Upper lobe of left lung (tissue), 6 donors: ENCODE measurements at places on chromosomes 4 and X. TPM values are rescaled to one million over a fixed set of nuclear protein-coding genes. Genes with fewer than 3 reads are reported as not detected.

Gene PABPC1L2B
- not detected for total RNA-seq

Gene MED12
- 36.4 TPM for total RNA-seq

Gene MYL5
- 22.3 TPM for total RNA-seq

- peak; percentile 49 for DNase-seq
These were observed at the start of gene WAS for GRCh38 chrX:48683411-48683982. Gene WAS, plus strand, starts transcription at chrX:48683799. Its CDS starts 55 bp downstream, at chrX:48683854.

Gene COL4A6
- total RNA-seq = 0.52 TPM

Gene ZNF711
- 0.49 TPM for total RNA-seq

- DNase-seq = no peak
These were observed 1005.5 kb upstream of the INTU start for GRCh38 chr4:126627255-126627654.

GRCh38 chr4:168521721-168522120, 24.9 kb downstream of the PALLD start:
- DNase-seq = no peak

Gene UCP1
- total RNA-seq = not detected

Gene FATE1
- not detected for total RNA-seq

GRCh38 chrX:12965131-12965940, 9.6 kb upstream of the TMSB4X start:
- DNase-seq = no peak

Gene RAB41
- not detected for total RNA-seq

- DNase-seq = no peak
These were observed 6.4 kb downstream of the TRIML1 start for GRCh38 chr4:188145601-188146000.

DNA sequence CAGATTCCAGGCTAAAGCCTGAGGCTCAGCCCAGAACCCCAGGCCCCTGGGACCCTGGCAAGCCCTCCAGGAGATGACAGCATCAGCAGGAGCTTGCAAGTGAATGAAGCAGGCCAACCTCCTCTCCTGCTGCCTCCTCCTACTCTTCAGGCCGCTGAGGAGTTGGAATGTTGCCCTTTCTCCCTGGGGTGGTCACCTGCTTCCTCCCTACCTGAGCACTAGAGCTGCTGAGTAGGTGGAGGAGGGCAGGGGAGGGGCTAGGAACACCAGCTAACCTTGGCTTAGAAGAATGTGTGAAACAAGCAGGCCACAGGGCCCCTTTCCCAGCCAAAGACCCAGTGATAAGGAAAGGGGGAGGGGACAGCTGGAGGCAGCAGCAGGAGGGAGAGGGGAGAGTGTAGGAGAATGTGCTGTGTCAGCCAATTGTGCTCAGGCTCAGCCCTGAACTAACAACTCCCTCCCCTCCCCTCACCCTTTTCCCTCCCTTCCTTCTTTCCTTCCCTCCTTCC, 58.0 kb downstream of the PJA1 start:
- no peak for DNase-seq

DNA sequence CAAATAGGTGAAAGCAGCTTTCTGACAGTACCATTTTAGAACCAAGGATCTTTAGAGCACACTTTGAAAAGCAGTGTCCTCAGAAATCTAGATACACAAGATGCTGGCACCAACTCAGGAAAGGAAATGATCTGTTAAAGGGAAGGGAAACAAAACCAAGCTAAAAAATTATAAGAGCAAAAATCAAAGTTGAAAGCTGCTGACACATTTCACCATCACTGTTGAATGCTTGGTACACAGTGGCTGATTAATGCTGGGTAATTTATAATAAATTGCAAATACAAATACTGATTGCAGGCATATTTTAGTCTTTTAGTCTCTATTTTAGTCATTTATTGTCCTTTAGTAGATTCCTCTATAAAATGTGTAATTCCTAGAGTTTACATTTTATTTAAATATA, 1540.1 kb upstream of the PCDH10 start:
- no peak for DNase-seq
